ENCODE measurements at places on chromosomes 13 and 19.

GRCh38 chr19:1182068-1182467 lies 8.0 kb upstream of the SBNO2 start:
- no peak for DNase-seq

GRCh38 chr13:29465741-29466293 lies 129.7 kb downstream of the SLC7A1 start:
- DNase-seq = peak; percentile 30

GRCh38 chr19:18588611-18589379 lies at the start of gene REX1BD:
TSS of gene REX1BD (plus strand) at chr19:18588798. CDS start at chr19:18588802, 4 bp downstream.
- DNase-seq = peak; percentile 55

- DNase-seq = no peak
Observed at GRCh38 chr19:46002678-46003275, 7.5 kb downstream of the CCDC61 start.

DNA sequence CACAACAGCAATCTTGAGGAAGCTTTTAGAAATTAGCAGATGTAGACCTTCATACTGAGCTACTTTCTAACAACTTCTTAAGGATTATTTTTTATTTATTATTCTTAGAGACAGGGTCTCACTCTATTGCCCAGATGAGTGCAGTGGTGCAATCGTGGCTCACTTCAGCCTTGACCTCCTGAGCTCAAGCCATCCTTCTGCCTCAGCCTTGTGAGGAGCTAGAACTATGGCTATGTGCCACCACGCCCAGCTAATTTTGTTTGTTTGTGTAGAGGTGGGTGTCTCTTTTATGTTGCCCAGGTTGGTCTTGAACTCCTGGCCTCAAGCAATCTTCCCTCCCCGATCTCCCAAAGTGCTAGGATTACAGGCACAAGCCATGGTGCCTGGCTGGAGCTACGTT lies 200.6 kb downstream of the TSHZ3 start:
- no peak for DNase-seq

GRCh38 chr19:55300886-55301458 lies 17.2 kb downstream of the BRSK1 start:
- no peak for DNase-seq

- no peak for DNase-seq
Observed at GRCh38 chr19:47377208-47377701, 28.1 kb downstream of the DHX34 start.

- no peak for DNase-seq
Observed at GRCh38 chr19:20858861-20859260, 64.2 kb upstream of the ZNF85 start.

- no peak for DNase-seq
Observed at GRCh38 chr13:41939398-41939797, 21.5 kb downstream of the VWA8 start.

DNA sequence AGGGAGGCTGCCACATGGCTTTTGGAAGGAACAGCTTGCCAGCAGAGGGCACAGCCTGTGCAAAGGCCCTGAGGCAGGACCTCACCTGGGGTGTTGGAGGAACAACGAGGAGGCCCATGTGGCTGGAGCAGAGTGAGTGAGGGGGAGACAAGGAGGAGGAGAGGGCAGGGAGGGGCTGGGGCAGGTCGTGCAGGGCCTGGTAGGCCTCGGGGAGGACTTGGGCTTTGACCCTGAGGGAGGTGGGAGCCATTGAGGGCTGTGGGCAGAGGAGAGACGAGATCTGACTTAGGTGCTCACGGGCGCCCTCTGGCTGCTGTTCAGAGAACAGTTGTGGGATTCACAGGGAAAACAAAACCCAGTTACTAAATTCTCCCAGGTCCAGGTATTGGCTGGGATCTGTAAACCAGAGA lies 25.2 kb downstream of the ZNRF4 start:
- DNase-seq = no peak

GRCh38 chr19:47512183-47512947 lies 2.5 kb downstream of the NAPA start:
- DNase-seq = peak; percentile 63

GRCh38 chr13:49395451-49395865 lies 48.4 kb downstream of the CAB39L start:
- DNase-seq = no peak

- no peak for DNase-seq
Observed at GRCh38 chr19:11050323-11051114, 38.7 kb upstream of the LDLR start.

DNA sequence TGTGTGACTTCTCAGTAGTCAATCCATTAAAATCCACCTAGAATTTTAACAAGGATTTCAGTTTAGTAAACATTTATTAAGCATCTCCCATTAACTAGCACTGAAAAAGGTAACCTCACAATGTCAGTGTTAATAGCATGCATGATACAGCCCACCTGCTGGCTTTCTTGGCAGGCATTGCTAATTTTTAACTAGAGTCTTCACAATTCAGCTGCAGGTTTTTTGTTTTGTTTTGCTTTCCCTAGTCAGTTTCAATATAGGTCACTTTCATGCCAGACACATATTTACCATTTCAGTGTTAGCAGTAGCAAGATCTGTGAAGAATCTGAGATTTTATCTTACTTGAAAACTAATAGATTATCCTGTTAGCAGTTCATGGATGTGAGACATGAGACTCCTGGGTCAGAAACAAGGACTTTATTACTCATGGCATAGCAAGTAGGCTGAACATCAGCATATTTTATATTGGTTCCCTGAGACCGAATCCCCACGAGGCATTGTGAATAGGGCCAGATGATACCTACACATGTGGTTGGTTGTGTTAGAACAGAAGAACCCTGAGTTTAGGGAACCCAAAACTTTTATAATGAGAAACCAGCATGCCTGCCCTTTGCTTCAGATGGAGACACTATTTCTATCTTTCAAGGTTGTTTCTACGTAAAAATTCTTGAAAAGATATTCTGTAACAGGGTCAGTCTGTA lies 198.0 kb upstream of the HTR2A start:
- DNase-seq = no peak

- no peak for DNase-seq
Observed at GRCh38 chr13:44402899-44403445, 29.3 kb downstream of the SERP2 start.

- no peak for DNase-seq
Observed at GRCh38 chr19:56764196-56764695, 76.3 kb downstream of the PEG3 start.

DNA sequence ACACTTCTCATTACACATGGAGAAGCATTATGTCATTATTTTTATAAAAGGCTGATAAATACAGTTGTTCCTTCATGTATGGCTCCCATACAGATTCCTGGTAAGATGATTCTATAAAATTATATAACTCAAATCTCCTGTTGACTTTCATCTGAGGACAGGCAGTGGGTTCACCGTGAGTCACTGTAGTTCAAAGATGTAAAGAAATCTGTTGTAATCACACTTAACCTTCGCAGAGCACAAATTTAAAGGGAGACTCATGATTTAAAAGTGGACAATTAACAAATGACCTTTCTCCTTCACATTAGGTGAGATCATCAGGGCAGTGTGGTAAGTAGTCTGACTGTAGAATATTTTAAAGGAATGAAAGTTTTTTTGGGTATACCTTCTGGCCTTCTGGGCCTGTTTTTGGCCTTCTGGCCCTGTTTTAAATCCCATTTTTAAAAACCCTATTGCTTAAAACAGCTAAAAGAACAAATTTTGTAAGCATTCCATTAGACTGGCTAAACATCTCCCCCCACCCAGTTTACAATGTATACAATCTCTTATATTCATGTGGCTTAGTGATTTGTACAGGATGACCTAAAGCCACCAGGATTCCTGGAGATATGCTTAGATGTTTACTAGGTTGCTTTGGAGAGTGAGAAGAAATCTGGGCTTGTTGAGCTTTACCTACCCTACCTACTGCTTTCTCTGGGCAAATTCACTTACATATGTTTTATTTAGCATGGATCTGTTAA lies 171.2 kb downstream of the ITGBL1 start:
- DNase-seq = no peak

DNA sequence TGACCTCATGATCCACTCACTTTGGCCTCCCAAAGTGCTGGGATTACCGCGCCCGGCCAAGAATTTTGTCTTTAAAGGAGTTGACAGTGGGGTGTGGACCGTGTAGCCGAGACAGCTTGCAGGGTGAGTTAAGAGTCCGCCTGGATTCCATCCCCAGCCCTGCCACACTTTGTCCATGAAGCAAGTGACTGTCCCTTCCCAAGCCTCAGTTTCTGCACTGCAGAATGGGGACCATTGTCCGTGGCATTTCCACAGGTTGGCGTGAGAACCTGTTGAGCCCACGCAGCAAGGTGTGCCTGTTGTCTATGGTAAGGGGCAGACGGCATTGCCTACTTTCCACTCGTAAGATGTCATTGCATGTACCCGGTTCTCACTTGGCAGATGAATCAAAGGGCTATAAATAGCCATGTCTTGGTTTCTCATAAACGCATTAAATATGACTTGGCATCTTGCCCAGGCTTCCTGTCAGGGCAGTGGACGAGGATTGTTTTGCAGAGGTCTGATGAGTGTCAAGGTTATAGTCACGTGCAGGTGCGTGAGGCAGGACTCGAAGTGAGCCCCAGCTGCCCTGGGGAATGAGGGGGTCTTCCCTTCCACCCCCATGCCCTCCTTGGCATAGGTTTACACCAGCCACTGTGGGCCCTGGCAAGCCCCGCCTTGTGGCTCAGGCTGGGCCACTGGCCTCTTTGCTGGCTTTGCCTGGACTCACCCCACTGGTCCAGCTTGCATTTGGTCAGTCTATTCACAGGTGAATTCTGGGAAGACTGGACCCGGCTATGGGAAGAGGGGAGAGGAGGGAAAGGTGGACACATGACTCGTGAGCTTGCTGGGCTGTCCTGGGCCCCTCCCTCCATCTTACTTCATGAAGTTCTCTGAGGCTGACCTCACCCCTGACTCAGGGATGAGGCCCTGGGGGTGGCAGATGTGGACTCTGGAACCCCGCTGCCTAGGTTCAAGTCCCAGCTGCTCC lies 14.6 kb downstream of the FAM187B start:
- peak; percentile 33 for DNase-seq

- DNase-seq = no peak
Observed at GRCh38 chr13:94079876-94080275, 399.6 kb downstream of the DCT start.

- DNase-seq = no peak
Observed at GRCh38 chr19:44735011-44735410, 13.5 kb upstream of the BCL3 start.

DNA sequence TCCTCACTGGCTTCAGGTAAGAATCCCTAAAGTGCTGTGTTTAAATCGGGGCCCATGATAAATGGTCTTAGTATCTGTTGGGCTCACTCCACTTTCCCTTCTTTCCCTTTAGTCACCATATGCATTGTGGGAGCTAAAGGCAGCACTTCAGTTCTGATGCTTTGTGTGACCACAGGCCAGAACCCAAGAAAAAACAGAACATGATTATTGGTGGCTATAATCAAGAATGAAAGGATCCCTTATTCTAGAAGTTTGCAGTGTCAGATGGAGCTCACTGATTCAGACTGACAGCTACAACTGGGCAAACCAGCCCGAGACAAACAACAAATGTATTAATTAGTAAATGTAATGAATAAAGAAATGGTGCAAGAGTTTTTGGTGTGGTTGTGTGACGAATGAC lies 57.3 kb upstream of the POMP start:
- no peak for DNase-seq

DNA sequence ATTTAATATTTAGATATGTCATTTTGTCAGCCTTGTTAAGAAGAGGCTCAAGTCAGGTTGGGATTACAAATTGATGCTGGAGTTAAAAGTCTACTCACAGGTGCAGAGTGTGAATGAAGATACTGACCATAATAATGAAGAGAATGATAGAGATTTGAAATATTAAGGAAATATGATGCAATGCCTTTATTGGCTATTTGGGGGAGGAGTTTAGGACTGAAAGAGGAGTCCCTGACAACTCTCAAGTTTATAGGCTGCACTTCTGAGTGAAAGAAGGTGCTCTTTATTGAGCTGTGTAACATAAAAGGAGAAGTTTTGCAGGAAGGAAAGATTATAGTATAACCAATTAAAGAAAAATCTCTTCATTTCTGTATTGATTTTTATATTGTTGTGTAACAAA lies 827.7 kb upstream of the PCDH9 start:
- DNase-seq = no peak

- peak; percentile 22 for DNase-seq
Observed at GRCh38 chr19:54029930-54030490, 33.7 kb downstream of the VSTM1 start.

GRCh38 chr13:34156841-34157365 lies 339.0 kb downstream of the RFC3 start:
- DNase-seq = peak; percentile 24

Measured in tibial nerve (tissue), 4 donors.